ENCODE measurements at places on chromosomes 5 and 9.

DNA sequence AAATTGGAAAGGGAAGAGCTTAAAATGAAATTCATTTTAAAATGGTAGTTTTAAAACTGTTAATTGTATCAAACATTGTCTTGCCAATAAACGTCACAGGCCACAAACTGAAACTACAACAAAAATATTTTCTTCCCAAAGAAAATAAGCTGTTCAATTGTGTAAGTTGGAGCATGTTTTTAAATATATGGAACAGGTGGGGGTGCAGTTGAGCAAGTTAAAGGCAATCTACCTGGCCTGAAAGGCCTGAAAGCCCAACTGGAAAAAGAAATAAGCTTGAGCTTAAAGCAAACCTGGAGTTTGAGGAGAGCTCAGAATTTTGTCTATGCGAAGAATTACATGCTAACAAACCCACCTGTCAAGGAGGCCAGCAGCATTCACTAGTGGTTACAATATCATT, 439.5 kb downstream of the ACTL7B start:
- DNase-seq = no peak

GRCh38 chr9:135225619-135226228, 138.3 kb downstream of the OLFM1 start:
- peak; percentile 7 for DNase-seq

DNA sequence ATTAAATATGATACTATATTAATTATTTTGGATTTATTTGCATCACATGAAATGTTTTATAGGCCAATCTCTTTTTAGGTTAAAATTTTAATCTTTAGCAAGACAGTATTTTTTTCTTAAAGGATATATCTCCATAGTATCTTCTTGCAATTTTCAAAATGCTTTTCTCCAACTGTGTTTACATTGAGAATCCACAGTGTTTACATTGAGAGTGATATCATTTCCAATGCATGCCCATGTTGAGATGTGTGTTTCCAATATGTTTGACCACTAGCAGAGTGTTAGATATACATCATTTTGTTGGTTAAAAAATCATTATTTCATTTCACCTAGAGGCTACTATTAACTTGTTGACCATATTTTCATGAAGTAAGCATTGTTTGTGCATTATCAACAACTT, 17.3 kb downstream of the VCAN start:
- DNase-seq = no peak

- DNase-seq = peak; percentile 89
These were observed at the start of gene DAB2IP for GRCh38 chr9:121651295-121652020. TSS of gene DAB2IP (plus strand) at chr9:121651634. CDS start at chr9:121651776, 142 bp downstream.

DNA sequence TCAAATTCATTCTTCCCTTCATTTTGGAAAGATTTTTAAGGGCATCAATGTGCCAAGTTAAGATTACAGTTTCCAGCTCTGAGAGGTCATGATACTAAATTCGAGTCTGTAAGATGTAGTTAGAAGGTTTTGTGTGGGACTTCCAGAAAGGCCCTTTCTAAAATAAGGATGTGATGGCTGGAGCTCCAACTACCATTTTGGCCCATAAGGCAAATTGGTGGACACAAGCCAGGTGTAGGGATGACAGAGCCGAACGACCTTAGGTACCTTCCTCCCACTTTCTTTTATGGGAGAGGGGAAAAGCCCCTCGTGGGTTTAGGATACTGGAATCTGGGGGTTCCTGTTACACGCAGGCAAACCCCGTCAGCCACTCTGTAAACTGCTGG, 54.3 kb upstream of the PTPDC1 start:
- no peak for DNase-seq

DNA sequence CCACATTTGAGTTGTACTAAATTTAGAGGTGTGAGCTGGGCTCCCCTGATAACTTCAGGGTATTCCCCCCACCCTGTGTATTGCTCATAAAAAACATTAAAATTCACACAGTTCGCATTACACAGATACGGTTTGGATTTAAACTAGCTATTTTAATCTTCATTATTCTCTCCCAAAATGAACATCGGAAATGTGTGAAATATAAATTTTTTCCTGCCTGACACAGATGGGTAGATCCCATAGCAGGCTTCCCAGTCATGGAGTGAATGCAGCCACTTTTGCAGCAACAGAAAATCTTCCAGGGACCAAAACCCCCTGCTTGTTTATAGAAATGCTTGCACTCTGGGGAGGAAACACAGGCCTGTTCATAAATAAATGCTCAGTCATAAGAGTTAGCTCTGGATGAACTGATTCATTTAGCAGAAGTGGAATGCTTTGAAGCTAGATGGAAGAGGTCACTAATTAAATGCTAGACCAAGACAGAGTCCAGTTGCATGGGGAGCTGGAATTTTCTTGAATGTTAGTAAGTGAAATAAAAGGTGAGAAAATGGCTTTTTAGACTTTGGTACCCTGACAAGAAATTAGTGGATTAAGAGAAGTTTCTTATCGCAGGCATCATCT, 115.6 kb downstream of the PDE8B start:
- no peak for DNase-seq

DNA sequence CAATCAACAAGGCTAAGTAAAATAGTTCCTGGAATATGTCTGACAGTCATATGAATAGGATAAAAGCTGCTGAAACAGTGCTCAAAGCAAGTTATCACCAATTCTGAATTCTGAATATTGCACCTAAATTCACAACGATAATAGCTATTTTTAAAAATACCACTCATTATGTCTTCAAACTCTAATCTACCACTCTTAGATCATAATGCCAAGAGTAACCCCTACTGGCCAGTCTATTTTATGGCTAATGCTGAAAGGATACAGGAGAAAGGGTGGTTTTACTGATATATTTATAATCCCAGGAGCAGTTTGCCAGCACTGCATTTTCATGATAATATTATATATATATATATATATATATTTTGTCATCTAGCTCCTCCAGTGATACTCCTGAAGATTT, 232.8 kb downstream of the PDE4D start:
- no peak for DNase-seq

- DNase-seq = no peak
These were observed 48.8 kb upstream of the ASS1 start for GRCh38 chr9:130395810-130396435.

- DNase-seq = peak; percentile 71
These were observed 89.1 kb upstream of the NFIB start for GRCh38 chr9:14403081-14403480.

DNA sequence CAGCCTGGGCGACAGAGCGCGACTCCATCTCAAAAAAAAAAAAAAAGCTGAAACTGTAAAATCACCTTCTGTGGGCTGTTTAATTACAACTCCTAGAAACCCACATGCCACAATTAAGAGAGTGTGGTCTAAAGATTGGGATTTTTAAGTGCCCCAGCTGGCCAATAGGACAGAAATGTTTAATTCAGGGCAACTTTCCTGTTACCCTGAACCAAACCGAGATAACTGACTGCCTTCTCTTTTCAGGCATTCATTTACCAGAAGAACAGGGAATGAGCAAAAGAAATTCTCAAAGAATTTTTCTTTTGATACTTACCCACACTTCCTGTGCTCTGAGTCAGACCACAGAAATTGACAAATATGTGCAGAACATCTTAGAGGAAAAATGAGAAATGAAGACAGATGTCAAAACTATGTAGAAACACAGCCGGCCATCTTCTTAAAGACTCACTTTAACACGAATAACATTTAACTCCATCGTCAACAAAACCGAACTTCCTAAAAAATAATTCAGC, 221.3 kb upstream of the DAPK1 start:
- DNase-seq = no peak

GRCh38 chr9:134592819-134593200, 48.8 kb upstream of the COL5A1 start:
- no peak for DNase-seq

DNA sequence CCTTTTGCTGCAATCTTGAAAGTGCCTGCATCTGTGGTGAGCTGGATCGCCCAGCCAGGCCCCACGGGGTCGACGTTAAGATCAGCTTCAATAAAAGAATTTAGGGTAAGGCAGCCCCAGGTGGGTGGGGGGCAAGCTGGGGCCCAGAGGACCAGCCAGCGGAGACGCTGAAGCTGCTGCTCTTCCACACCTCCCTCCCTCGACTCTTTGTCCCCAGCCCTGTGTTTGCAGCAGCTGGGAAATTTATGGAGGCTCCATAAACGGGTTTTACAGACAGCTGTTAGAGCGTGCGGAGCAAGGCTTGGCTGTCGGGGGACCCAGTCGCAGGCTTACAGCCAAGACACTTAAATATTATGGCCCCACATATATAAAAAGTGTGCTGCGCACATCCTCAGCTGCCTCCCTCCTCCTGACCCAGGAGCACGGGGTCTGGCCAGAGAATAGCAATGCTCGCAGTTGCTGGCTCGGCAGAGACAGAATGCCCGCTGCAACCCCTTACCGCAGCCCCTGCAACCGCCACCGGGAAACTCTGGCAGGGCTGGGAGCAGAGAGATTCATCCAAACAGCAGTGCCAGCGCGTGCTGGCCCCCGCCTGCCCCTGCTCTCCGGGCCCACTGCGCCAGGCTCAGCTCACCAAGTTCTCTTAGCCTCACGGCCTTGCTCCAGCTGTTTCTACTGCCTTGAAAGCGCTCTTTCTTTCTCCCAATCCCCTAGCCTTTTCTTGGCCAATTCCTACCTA, 28.4 kb upstream of the MVB12B start:
- peak; percentile 81 for DNase-seq

DNA sequence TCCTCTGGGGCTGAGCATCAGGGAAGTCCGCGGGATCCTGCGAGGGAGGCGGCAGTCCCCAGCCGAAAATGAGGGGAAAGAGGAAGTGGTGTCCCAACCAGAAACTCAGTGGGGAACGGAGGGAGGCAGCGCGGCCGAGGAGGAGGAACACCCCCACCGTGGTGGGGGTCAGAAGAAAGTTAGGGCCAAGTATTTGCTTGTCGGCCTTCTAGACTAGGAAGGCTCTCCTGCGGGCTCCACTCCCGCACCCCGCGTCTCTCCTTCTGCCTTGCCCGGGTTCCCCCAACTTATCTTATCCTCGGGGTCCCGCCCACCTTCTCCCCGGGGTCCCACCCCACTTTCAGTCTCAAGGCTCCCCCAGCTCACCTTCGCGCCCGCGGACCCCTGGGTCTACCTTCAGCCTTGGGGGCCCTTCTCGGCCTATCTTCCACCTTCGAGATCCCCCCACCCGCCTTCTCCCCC, 557 bp upstream of the PHF2 start:
- DNase-seq = no peak

- no peak for DNase-seq
These were observed 28.5 kb downstream of the IL6ST start for GRCh38 chr5:55966284-55966683.

GRCh38 chr5:40743771-40744170, 12.0 kb downstream of the TTC33 start:
- no peak for DNase-seq

DNA sequence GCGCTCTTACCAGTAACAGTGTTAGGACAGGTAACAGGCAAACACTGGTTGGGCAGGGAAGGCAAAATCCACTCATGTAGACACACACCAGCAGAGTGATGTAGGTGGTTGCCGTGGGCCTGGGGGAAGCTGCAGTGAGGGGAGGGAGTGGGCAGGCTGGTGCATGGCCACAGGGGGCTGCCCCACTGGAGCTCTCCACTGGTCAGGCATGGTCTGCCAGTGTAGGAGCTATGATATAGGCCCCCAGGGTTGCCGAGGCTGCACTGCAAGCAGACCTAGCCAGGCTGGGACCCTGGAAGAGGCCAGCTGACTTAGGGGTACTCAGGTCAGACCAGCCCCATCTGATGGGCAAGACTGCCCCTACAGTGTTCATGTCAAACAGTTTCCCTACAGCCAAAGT, 154.6 kb downstream of the GDNF start:
- DNase-seq = no peak

DNA sequence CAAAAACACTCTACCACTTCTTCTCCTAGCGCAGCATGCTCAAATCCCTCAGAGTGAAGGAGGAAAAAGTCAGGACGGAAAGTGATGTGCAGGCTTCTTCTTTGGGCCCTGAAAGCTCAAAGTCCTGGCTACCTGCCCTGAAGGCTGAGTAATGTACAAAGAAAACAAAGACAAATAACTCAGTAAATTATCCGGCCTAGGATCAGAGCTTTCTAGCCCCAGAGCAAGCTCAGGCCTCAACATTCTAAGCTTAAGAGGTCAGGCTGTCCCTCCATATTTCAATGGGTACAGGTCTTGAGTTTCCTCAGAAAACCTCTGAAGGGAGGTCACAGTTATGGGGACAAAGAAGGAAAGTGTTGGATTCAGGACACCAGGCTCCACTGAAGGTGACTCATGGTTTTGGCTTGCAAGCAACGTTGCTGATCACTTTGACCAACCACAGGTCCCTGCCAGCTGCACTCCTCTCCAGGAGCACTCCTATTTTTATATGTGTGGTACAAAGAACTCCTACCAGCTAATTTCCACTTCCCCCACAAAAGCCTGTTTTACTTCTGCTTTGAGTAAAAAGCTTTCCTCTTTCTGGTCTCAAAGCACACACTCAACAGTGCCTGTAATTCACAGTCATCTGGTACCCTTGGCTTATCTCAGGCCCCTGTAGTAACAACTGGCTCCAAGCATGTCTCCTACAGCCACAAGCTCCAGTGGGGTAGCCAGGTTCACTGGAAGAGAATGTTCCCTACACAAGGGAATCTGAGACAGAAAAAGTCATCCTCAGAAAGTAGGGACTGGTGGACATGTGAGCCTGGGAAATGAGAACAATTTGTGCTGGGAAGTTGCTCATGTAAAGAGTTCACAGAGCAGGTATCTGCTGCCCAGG, 115.7 kb downstream of the UGCG start:
- peak; percentile 36 for DNase-seq

DNA sequence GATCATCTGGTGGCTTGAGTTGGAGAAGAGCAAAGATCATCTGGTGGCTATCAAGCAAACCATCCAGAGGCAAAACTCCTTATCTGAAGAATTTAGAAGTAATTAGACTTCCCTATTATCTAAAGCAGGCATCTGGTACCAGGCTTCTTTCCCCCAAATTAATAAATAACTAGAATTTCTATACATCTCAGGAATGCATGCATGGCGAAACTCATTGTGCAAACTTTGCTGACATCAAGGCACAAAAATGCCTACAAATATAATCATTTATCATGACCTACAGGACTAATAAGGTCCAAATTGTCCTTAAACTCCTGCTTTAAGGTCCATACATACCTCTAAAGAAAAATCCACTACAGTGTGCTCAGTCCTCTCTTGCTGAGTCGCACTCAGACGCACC, 6.0 kb downstream of the OR13D1 start:
- DNase-seq = no peak

- no peak for DNase-seq
These were observed 193.8 kb downstream of the NTRK2 start for GRCh38 chr9:84863372-84863771.

DNA sequence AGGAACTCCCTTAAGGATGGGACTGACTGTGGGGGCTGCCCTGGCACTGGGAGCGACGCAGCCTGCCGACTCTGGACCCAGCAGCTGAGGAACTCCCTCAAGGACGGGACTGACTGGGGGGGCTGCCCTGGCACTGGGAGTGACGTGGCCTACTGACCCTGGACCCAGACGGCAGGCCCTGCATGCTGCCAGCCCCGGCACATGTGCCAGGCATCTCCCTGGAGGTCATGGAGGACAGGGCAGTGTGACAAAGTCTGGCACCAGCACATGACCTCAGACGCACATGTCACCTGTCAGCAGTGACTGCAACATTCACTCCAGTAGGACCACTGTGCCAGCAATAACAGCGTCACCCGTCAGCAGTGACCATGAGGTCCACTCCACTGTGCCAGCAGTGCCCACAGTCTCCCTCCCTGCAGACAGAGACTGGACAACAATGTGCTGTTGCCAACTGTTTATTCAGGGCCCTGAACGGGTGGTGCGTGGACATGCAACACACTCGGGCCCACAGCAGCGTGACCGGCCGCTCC, 4.5 kb downstream of the FBXW5 start:
- no peak for DNase-seq

All from left hindlimb (tissue), 1 donor.